ENCODE measurements at places on chromosomes 6 and 20.

- DNase-seq = no peak
Observed at GRCh38 chr20:52760791-52761190, 211.4 kb upstream of the TSHZ2 start.

GRCh38 chr20:36493801-36494114 lies 47.6 kb upstream of the MYL9 start:
- DNase-seq = peak; percentile 24

DNA sequence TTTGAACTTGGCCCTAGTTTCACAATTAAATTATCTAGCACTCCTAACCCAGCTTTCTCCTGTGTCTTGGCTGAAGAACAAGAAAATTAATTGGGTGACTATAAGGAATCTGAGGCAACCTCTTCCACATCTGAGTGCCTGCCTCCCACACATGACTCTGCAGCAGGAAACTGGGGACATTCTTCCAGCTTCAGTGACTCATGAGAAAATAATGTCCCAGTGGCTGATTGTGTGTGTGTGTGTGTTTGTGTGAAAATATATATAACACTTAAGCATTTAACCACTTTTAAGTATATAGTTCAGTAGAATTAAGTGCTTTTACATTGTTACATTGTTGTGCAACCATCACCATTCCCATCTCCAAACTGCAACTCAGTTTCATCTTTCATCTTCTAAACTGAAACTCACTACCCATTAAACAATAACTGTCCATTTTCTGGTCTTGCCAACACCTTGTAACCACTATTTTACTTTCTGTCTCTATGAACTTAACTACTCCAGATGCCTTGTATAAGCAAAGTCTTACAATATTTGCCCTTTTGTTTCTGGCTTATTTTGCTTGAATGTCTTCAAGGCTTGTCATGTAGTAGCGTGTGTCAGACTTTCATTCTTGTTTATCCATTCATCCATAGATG lies 8.7 kb downstream of the TRIM38 start:
- DNase-seq = peak; percentile 95

DNA sequence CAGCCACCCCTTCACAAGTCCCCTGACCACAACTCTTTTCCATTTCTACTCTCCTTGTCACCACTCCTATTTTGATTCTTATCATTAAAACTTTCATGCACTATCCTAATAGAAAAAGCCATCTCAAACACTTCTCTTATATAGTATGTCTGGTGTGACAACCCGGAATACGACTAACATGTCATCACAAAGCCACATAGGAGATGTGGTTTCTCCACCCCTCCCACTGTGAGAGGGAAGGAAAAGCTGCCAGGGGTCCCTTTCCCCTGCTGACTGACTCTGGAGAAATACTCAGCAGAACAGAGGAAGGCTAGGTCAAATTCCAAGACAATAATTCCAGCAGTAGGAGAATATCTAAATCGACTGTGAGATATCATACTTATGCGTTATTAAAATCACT lies 193.0 kb upstream of the KCNK16 start:
- no peak for DNase-seq

- peak; percentile 15 for DNase-seq
Observed at GRCh38 chr6:125169058-125169457, 15.5 kb downstream of the TPD52L1 start.

- no peak for DNase-seq
Observed at GRCh38 chr6:16854986-16855385, 93.7 kb upstream of the ATXN1 start.

- DNase-seq = no peak
Observed at GRCh38 chr6:158168040-158168289, at the start of gene SERAC1. TSS of gene SERAC1 (minus strand) at chr6:158168262. CDS start at chr6:158158363, 9,899 bp downstream.

GRCh38 chr20:48238326-48238725 lies 453.0 kb upstream of the SULF2 start:
- peak; percentile 72 for DNase-seq

DNA sequence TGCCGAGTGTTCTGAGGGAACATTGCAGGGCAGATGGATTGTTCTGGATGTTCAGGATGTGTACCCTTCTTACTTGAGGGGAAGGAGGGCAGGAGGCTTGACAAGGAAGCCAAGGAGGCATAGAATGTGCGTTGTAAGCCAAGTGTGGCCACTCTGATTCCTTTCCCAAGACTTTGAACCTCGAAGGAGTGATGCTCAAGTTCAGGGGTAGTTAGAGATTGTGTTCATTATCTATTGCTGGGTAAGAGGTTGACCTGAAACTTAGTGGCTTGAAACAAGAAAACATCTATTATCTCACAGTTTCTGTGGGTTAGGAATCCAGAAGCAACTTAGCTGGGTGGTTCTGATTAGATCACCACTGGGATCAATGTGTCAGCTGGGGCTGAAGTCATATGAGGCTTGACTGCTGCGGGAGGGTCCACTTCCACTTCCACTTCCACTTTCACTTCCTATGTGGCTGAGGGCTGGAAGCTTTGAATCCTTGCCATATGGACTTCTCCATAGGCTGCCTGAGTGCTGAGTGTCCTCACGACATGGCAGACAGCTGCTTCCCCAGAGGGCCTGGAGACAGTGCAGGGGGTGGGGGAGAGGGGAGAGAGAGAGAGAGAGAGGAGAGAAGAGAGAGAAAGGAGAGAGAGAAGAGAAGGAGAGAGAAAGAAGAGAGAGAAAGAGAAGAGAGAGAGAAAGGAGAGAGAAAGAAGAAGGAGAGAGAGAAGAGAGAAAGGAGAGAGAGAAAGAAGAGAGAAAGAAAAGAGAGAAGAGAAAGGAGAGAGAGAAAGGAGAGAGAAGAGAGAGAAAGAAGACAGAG lies 6.9 kb upstream of the CD40 start:
- peak; percentile 39 for DNase-seq

- peak; percentile 53 for DNase-seq
Observed at GRCh38 chr20:49859807-49860206, 47.2 kb downstream of the SLC9A8 start.

DNA sequence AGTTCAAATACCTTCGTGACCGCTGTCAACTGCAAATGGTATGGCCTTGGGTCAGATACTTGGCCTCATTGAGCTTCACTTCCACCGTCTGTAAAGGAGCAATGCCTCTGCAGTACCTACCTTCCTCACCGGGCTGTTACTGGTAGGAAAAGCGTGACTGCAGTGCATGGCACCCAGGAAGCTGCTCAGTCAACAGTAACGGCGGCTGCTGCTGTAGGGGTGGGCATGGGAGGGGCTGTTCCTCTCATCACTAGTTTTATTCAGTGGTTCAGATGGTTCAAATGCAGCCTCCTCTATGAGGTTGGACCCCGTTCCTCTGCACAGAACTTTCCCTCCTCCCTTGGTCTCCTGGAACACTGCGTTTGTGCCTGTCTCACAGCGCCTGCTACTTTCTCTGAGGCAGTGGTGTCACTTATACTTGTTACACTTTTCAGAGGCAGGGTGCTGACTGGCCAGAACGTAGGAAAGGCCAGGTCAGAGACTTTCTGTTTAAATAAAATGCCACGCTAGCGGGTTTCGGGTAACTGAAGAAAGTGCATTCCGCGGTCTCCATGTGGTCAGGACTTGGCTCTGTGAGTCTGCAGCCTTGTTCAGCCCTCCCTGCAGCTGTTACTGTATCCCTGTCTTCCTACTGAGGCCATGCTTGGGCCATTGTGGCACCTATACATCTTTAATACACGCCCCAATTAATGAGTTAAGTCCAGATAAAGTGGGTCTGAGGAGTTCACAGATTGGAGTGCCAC lies 279.6 kb downstream of the NRN1 start:
- DNase-seq = peak; percentile 80

- no peak for DNase-seq
Observed at GRCh38 chr20:58808271-58809046, 42.2 kb downstream of the GNAS-AS1 start.

GRCh38 chr6:75800133-75800532 lies 51.1 kb downstream of the MYO6 start:
- no peak for DNase-seq

DNA sequence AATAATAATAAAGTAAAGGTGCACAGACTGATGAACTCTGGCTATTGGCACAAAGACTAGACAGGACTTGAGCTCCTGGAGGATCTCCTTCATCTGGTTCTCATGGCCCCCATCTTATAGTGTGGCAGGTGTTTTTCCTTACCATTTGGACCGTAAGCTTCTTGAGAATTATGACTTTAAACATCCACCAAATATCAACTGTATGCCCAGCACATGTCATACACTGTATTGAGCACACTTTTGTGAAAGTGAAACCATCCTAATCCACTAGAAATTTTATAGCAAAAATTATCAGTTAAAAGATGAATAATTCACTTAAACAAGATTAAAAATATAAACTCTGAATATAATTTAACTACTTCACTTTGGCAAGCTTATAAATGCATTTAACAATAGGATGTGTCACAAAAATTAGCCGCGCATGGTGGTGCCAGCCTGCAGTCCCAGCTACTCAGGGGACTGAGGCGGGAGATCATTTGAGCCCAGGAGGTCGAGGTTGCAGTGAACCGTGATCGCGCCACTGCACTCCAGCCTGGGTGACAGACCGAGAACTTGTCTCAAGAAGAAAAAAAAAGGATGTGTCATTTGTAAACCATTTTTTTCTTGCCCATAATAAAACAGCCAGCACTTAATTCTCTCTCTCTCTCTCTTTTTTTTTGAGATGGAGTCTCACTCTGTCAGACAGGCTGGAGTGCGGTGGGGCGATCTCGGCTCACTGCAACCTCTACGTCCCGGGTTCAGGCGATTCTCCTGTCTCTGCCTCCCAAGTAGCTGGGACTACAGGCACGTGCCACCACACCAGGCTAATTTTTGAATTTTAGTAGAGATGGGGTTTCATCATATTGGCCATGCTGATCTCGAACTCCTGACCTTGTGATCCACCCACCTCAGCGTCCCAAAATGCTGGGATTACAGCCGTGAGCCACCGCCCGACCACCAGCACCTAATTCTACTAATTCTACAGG lies 9.1 kb downstream of the HIVEP2 start:
- no peak for DNase-seq

DNA sequence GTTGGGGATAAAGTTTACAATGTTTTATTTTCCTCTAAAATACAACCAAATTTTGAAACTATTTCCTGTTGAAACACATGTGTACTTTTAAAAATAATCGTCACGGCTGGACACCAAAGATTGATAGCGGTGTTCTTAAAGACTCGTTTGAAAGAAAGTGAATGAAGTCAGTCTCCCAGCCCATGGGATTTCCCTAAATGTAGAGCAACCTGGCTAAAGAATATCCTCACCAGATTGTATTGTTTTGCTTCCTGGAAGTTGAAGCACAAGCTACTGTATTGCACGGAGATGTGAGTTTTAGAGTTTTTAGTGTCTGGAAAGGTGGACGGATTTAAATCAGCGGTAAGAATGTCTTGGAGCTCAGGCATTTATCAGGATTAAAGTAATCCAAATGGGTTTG lies 189.5 kb downstream of the THBS2 start:
- DNase-seq = no peak

- no peak for DNase-seq
Observed at GRCh38 chr6:19231878-19232561, 605.1 kb upstream of the ID4 start.

DNA sequence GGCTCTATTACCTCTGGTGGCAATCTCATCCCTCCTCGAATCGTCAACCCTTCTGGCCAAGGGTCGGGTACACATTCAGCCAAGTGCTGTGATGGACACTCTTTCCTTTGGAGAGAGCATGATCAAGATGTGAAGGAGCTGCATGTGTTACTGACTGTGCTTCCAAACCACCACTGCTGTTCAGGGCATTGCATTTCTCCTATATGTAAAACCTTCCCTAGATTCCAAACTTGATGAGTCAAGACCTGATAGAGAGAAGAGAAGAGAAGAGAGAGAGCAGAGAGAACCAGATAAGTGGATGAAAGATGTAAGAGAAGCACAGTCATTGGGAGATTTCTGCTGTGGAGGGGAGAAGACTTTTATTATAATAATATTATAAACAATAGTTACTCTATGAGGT lies 162.2 kb downstream of the KCNQ5 start:
- no peak for DNase-seq

DNA sequence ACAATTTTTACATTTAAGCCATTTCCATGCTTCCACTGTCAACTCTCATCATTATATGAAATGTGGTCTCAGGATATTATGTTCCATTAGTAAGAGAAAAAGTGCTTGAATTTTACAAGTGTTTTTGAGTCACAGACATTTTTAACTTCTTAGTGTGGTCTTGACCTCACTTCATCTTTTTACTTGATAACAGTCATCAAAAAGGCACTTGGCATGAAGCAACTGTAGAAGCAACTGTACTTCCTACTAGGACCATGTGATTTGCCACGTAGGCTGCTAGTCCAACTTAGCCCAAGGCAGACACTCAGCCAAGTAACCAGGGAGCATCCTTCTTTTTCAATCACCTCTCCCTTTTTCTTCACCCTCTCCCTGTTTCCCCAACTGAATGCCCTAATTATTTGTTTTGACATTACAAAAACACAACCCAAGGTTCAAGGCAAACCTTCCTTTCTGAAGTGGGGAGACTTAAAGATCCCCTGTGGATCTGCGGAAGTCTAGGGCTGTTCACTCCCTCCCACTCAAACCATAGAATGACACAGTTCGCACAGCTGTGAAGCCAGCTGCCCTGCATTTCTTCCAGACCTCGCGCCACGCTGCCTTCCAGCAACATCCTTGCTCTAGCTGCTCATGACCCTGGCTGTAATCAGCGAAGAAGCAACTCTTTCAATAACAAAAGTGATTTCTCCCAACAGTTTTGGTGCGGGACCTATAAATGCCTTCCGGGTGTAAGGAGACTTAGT lies 45.0 kb downstream of the PHACTR1 start:
- peak; percentile 92 for DNase-seq

DNA sequence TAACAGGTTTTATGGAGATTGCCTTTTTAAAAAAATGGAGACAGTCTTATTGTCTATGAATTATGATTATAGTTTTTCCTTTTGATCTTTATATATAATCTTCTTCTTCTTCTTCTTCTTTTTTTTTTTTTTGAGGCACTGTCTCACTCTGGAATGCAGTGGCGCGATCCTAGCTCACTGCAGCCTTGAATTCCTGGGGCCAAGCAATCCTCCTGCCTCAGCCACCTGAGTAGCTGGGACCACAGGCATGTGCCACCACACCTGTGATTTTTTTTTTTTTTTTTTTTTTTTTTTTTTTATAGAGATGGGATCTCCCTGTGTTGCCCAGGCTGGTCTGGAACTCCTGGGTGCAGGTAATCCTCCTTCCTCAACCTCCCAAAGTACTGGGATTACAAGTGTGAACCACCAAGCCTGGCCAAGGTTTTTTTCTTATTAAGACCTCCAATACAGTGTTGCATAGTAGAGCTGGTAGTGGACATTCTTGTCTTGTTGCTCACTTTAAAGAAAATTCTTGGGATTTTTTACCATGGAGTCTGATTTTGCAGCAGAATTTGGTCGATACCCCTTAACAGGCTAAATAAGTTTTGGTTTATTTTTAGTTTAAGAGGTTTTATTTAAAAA lies 46.5 kb downstream of the STK4 start:
- DNase-seq = peak; percentile 51

DNA sequence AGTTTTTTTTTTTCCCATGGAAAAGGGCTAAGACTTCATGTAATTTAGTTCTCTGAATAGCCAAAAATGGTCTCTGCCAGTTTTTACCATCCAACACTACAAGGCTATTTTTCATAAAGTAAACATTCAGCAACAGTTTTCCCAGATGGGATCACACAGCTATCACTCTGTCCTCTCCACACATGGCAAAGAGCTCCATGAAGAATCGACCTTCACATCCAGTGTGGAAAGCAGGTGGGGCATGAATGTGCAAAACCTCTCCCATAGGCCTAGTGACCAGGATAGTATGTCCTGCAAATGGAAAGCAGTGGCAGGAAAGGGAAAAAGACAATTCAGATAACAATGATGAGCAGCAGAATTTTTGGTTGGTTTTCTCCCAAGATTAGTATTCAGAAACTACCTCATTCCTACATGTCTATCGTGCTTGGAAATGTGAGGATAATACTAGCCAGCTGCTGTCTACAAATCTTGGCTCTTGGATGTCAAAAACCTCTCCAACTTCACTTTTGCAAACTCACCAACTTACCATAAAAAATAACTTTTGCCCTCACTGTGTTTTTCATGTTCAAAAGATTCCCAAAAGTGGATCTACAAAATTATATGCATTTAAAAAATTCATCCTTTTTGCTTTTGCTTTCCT lies 159.7 kb upstream of the MCHR2 start:
- DNase-seq = no peak
